ENCODE measurements at places on chromosomes 7 and 10.
A peak's percentile ranks its signal among the peaks of the same experiment; 100 is the strongest.

- DNase-seq: no peak
Measured at GRCh38 chr10:121453160-121453559, 145.1 kb downstream of the FGFR2 start.

DNA sequence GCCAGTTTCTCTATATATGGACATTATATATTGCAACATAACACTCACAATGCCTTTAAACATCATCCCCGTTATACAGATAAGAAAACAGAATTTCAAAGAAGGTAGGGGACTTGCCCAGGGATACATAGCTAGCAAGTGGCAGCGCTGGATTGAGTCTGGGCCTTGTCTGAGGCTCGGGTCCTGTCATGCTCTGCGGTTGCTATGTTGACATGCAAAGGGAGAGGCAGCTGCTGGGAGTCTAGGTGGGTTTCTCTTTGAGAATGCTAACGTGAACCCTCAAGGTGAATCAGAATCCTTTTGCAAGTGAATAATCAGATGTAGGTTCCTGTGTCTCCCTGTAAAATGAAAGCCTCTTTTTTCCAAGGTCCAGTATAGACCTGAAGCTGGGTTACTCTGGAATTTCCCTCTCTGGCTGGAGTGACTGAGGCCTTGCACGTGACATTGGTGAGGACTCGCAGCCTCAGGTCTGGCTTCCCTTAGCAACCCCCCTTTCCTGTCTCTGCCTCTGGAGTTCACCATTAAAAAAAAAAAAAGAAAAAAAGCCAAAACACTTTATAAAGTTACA is 38.9 kb downstream of the TCF7L2 start:
- DNase-seq: no peak

DNA sequence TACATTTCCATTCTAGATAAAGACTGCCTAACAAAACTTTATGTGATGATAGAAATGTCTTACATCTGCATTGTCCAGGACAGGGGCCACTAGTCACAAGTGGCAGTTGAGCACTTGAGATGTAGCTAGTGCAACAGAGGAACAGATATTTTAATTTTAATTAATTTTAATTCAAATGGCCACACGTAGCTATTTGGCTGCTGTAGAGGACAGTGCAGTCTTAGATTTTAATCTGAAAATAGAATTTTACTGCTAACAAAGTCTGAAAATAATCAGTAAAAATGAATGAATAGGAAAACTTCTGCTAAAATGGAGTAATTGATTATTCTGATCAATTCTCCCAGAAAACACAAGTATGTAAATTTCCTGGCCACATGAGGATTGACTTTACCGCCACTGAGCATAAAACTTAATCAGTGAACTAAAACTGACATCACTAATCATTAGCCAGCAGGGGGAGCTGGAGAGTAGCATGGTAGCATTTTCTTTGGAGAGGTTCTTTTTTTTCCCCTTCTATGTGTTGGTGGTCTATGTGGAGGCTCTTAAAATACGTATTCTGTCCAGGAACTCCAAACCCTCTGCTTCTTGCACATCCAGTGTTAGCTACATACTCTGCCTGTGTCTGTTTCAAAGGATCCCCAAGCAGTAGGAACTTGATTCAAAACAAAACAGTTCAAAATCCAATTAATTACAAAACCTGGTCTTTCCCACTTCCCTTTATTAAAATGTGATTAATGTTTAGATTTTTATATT is 52.1 kb downstream of the TSPAN12 start:
- peak; percentile 79 for DNase-seq

- no peak for DNase-seq
Measured at GRCh38 chr10:129945941-129946760, 17.9 kb downstream of the EBF3 start.

DNA sequence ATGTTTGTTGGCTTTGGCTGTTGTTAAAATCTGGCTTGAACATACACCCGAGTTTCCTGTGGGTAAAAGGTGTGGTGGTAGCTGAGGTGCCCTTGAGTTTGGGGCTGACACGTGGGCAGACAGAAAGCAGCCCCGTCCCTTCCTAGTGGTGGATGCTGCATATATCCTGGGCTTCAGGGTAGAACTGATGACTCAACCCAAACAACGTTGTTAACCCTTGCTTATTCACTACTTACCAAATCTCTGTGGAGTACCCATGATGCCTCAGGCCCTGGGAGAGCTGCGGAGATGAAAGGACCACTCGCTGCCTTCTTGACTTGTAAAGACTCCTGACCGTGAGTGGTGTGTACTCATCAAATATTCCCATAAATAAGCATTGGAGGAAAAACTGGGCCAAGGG is 245.1 kb downstream of the RAB11FIP2 start:
- DNase-seq: peak; percentile 1

DNA sequence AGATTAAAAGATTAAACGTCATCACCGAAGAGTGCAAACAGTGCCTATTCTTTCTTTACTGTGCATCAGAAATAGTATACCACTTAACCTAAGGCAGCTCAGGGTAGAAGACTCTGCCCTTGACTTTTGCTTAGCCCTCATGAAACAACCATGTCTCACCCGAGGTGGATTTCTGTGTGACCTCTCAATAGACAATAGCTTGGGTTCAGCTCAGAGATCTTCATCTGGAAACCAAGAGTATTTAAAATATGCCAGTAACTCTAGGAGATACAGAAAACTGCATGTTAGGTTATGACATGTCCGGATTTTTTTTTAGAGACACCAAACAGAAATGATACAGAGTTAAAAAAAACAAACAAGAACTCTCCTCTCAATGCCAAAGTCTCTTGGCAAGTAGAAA is 75.8 kb downstream of the JAZF1 start:
- no peak for DNase-seq

DNA sequence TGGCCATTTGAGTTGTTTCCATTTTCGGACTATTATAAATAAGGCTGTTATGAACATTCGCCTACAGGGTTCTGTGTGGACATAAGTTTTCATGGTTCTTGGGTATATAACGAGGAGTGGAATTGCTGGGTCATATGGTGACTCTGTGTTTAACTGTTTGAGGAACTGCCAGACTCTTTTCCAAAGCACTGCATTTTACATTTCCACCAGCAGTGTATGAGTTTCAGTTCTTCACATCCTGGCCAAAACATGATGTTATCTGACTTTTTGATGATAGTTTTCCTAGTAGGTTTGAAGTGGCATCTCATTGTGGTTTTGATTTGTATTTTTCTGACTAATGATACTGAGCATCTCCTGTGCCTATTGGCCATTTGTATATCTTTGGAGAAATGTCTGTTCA is 5.4 kb downstream of the SUV39H2 start:
- no peak for DNase-seq

- DNase-seq: no peak
Measured at GRCh38 chr7:81957517-81957916, 187.7 kb upstream of the HGF start.

- peak; percentile 83 for DNase-seq
Measured at GRCh38 chr10:122981066-122981464, 864 bp downstream of the PSTK start.

- no peak for DNase-seq
Measured at GRCh38 chr7:116198748-116199410, 11.5 kb upstream of the TES start.

- DNase-seq: no peak
Measured at GRCh38 chr7:120400806-120401455, 128.0 kb downstream of the KCND2 start.

GRCh38 chr7:105016709-105017656 is 3.0 kb downstream of the KMT2E start:
- peak; percentile 69 for DNase-seq

GRCh38 chr10:96400465-96400864 is 41.7 kb upstream of the OPALIN start:
- no peak for DNase-seq

GRCh38 chr7:140656548-140657515 is 15.9 kb upstream of the ADCK2 start:
- no peak for DNase-seq

GRCh38 chr10:118957966-118958365 is 71.5 kb upstream of the NANOS1 start:
- no peak for DNase-seq

- no peak for DNase-seq
Measured at GRCh38 chr7:157630301-157630853, 293.6 kb downstream of the DNAJB6 start.

DNA sequence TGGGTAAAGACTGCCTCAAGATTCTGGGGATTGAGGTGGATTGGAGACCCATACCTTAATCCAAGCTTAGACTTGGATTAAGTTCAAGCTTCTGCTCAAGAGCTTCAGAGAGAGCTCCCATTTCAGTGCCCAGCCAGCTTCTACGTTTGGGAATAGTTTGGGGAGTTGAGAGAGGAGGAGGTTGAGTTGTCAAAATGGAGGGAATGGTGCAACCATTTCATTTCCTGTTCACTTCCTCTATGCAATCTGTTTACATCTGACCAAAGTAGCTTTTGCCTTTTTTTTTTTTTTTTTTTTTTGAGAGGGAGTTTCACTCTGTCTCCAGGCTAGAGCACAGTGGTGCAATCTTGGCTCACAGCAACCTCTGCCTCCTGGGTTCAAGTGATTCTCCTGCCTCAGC is 65.8 kb downstream of the ENTPD1 start:
- DNase-seq: no peak

GRCh38 chr7:111330235-111330523 is 232.1 kb downstream of the IMMP2L start:
- DNase-seq: no peak

GRCh38 chr10:43573250-43574000 is 991 bp downstream of the ZNF239 start:
- peak; percentile 37 for DNase-seq

DNA sequence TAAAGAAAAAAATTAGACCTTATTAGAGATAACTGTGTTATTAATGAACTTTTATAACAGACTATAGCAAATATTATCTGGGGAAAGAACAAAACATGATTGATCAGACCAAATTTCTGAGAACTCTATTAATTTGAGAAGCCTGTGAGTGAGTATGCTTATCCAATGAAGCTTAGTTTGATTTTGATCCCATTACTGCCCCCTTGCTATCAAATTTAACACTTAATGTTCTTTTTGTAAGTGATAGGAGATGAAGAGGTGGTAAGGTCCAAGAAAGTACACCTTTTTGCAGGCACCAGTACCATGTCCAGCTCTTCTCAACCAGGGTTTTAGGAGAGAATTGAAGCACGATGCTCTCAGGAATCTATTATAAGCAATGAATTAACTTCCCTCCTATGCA is 49.9 kb downstream of the ZNF365 start:
- DNase-seq: no peak

- DNase-seq: no peak
Measured at GRCh38 chr10:128803790-128804189, 663.3 kb upstream of the MGMT start.

DNA sequence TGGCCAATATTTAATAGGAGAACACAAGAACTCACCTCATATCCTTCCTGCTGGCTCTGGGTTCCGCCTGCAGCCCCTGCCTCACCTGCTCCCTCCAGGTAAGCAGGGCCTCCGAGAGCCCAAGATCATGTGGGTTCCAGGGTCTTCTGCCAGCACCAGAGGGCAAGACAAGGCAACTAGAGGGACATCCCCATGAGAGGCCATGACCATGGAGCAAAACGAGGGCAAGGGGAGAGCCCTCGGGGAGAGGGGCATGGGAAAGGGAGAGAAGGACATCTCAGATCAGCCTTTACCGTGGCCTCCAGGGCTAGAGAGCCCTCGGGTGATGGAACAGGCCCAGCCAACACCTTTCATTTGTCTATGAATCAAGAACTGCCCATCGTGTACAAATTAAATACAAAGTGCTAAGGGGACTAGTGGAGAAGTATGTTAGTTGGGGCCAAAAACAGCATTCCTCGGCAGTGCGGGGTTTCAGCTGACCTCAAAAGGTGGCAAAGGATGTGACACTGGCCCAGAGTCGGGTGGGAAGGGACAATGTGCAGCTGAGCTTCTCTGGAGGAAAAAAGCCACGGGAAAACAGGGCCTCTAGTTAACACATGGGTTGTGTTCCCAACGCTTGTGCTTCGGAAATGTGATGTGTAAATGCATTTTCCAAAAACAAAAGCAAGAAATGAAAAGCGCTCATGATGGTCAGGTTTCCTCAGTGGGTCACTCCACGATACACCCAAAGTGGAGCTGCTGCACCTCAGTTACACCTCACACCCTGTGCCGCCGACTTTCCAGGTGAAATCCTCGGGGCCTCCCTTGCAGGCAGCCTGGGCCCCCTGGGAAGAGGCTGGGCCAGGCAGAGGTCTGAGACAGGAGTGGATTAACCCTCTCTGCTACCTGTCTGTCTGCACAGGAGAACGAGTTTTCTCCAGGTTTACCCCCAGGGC is 2.0 kb downstream of the AOC1 start:
- no peak for DNase-seq

GRCh38 chr7:156929789-156930539 is 19.5 kb upstream of the NOM1 start:
- DNase-seq: no peak

DNA sequence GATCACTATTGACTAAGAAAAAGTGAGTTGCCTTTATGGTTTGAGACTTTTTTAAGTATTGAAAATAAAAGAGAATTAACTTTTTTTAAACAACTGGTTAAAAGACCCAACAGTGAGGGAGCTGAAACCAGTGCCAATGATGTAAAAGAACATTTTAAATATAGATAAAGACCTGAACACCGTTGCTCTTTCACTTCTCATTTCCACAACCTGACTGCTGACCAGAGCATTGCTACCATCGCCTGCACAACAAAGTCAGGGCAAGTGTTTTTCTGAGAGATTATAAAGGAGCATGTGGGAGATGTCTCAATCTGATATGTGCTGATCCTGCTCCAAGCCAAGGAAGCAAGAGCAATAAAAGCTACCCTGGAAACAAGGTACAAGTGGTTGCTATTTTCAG is 34.7 kb downstream of the IMMP2L start:
- DNase-seq: no peak

DNA sequence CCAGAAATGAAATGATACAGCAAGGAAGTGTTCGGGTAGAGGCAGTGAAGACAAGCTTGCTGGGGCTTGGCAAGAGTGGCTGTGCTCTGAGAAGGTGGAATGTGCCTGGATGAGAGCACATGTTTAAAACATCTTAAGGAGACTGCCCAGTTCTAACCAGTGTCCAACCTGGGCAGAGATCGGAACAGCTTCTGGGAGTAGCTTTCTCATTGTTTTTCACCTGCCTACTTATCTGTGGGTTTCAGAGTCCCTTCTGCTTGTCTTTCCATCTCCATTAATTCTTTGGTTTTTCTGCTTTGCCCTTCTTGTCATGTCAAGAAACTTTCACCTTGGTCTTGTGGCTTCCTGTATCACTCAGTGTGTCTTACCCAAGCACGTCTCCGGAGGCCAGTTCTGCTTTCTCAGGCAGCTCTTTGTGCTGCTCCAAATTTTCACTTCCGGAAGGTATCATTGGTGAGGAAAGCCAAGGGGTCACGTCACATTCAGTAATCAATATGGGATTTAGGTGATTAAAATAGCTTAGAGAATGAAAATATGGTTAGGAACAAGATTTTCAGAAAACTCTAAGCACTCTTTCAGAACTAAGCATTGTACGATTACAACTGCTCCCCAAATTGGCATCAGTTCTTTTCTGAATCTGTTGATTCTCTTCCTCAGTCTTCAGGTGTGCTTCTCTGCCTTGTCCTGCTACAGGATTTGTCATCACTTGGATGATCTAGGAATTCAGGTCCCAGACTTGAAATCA is 5.5 kb upstream of the LAMB4 start:
- DNase-seq: no peak

GRCh38 chr7:7138897-7139296 is 43.4 kb upstream of the C1GALT1 start:
- DNase-seq: no peak

Measured in RKO (cell line).